ENCODE measurements at places on chromosomes 13 and 19.

DNA sequence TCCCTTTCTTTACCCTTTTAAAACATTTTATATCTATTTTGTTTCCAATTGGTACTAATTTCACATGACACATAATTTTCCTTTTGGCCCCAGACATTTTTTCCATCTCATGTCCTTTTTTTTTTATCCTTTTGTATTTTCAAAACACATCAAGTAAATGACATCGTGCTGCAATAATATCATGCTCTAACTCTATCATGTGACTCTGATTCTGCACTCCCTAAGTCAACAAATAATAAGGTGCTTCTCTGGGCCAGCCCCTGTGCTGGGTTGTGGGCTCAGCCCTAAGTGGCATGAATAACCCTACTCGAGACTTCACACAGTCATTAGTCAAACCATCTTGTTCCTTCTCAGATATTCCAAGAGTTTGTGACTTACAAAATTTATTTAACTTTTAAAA, 21.7 kb downstream of the NALCN start:
- no peak for DNase-seq

- no peak for DNase-seq
Observed at GRCh38 chr13:29721766-29722165, 126.3 kb upstream of the SLC7A1 start.

- DNase-seq: peak; percentile 65
Observed at GRCh38 chr19:58519087-58519354, 589 bp downstream of the ZBTB45 start.

- DNase-seq: no peak
Observed at GRCh38 chr13:22422023-22422422, 751.1 kb downstream of the FGF9 start.
